Naive B cell (primary cell): ENCODE measurements at places on chromosomes 7 and 10. TPM values are rescaled to one million over a fixed set of nuclear protein-coding genes. Genes with fewer than 3 reads are reported as not detected.

DNA sequence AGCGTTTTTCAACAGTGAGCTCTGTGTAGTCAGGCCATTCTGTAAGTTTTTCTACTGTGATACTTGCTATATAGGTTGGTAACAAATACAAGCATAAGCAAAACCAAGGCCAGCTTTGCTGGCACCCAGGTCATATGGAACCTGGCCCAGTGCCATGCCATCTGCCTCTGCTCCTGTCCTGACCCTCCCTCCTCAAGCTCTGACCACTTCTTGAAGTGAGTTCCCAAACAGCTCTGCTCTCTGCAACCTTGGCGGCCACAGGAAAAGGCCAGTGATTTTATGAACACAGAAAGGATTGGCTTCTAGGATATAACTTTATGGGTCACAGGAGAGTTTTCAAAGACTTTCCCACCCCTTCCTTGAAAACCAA, 12.8 kb downstream of the NOD1 start:
- no peaks in the 10 kb centered on the region for H3K27me3 ChIP-seq
- H3K27ac ChIP-seq, result peak overlapping the region; percentile 41
- no peak for DNase-seq
- H3K4me3 ChIP-seq, result no peak overlapping the region

MSANTD7 gene
- 6.4 TPM for polyA plus RNA-seq

BMPER gene
- polyA plus RNA-seq, result not detected

LMTK2 gene
- 3.5 TPM for polyA plus RNA-seq
